Fibroblast of upper back skin (primary cell): ENCODE measurements at places on chromosomes 1 and 21.

- no peak for DNase-seq
These were observed 3.2 kb downstream of the LAD1 start for GRCh38 chr1:201395936-201396335.

DNA sequence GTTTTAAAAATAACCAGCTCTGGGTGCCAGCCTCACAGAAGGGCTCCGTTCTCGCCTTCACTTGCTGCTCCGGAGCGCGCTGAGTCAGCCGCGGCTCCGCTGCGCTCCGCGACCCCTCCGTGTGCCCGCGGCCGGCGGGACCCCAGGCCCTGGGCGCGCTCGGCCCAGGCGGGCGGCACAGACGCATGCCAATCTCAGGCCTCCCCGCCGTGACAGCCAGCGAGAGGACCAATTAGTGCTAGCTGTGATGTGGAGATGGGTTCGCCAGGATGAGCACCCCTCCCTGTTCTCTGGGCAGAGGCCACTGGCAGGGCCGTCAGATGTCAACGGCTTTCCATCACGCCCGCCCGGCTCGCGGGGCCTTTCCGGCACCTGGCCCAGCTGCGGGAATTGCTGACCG, 293.8 kb downstream of the SPATA17 start:
- no peak for DNase-seq

GRCh38 chr1:207673399-207673798, 28.5 kb downstream of the CR1L start:
- DNase-seq: peak; percentile 23

- no peak for DNase-seq
These were observed 294.9 kb upstream of the ADGRL2 start for GRCh38 chr1:81505831-81506230.
